ENCODE measurements at places on chromosomes 6 and 20.

DNA sequence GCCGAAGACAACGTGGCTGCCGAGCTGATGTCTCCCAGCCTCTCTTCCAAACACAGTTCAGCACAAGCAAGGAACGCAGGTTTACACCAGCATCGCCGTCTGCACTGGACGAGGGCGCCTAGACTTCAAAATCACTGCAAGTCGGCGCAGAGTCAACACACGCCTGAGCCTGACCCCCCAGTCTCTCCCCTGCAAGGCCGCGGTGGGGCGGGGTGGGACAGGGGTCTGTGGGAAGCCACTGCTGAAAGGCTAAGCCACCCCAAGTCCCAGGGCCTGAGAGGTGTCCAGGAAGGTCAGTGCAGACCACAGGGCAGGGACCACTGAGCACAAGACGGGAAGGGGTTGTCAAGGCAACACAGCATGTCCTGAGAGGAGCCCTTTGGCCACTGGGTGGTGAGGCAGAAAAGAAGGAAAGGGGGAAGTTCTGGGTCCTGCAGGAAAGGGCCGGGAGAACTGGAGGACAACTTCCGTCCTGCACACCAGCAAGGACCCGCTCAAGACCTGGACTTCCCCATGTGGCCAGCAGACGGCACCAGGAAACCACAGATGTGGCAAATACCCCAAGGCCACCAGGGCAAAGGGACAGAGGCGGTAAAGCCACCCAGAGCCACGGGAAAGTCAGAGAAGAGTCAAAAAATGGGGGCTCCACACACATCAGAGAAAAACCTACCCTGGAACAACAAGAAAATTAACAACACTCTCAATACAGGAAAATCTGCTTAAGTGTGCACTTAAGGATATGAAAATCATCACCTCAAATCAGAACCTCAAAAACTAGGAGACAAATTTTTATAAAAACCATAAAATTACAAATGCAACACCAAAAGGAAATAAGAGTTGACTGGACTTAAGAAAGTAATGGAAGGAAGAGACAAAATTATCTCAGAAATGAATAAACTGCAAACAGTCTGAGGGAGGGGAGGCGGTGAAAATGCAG, 84.8 kb downstream of the TAF4 start:
- DNase-seq: no peak
- H3K4me1 ChIP-seq: no peaks in the 10 kb centered on the region
- H3K4me3 ChIP-seq: no peak overlapping the region
- H3K27ac ChIP-seq: no peak overlapping the region
- H3K36me3 ChIP-seq: peaks cover 13% of the 10 kb centered on the region

- no peaks in the 10 kb centered on the region for H3K36me3 ChIP-seq
- no peak overlapping the region for H3K4me3 ChIP-seq
- DNase-seq: no peak
- no peak overlapping the region for H3K27ac ChIP-seq
These were observed 49.3 kb upstream of the INSM1 start for GRCh38 chr20:20318365-20319161.

- no peaks in the 10 kb centered on the region for H3K27me3 ChIP-seq
- no peaks in the 10 kb centered on the region for H3K36me3 ChIP-seq
- no peak for DNase-seq
These were observed 1121.7 kb upstream of the MAP3K7 start for GRCh38 chr6:91708534-91708933.

- H3K4me3 ChIP-seq: peak overlapping the region; percentile 17
- H3K4me1 ChIP-seq: peaks cover 46% of the 10 kb centered on the region
- H3K27me3 ChIP-seq: no peaks in the 10 kb centered on the region
- H3K36me3 ChIP-seq: no peaks in the 10 kb centered on the region
- H3K27ac ChIP-seq: peak overlapping the region; percentile 44
- no peak for DNase-seq
These were observed 40.3 kb downstream of the MAP3K5 start for GRCh38 chr6:136751991-136752390.

DNA sequence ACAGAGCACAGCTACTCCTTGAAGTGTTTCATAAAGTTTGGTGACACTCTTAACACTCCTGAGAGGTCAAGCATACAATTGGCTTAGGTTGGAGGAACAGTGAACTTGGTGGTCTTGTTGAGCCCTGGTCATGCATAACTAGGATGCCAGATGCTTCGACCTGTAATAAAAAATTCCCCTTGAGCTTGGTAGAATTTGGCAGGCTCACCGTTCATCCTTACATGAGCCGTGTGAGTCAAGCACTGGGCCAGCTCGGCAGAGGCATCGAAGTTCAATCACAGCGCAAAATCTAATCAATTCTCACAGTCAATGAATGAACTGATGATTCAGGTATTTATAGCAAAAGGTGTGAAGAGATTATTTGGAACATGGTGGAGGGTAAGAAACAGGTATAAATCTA, 33.7 kb downstream of the CYP24A1 start:
- H3K4me1 ChIP-seq: no peaks in the 10 kb centered on the region
- H3K4me3 ChIP-seq: no peak overlapping the region
- peaks cover 7% of the 10 kb centered on the region for H3K27me3 ChIP-seq
- no peak overlapping the region for H3K27ac ChIP-seq
- DNase-seq: no peak

DNA sequence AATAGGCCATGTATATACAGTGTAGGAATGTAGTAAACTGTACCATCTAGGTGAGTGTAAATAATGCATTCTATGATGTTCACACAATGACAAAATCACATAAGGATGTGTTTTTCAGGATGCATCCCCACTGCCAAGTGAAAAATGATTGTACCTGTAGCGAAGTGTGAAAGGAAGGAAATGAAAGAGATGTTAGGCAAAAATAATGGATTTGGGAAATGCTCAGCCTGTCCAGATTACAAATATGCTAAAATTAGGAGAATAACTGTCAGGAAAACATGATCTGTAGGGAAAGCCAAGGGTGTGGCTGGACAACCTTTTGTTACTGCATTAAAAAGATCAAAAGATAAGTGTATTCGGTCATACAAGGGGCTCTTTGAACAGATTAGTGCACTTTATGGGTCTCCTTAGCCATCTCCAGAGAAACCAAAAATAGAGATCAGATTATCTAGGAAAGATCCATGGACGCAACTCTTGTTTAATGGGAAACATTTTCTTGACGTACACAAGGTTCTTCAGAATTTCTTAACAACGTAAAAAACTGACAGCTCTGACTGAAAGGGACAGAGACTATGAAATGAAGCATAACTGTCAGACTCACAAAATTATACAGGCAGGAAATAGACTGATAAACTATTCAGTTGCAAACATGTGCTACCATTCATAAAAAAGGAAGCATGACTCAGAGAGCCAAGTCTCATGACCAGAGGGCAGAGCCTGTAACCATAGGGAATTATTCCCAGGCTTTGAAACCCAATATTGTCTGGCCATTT, 253.6 kb upstream of the RAB32 start:
- no peak overlapping the region for H3K4me3 ChIP-seq
- no peaks in the 10 kb centered on the region for H3K36me3 ChIP-seq
- H3K4me1 ChIP-seq: no peaks in the 10 kb centered on the region
- H3K27me3 ChIP-seq: no peaks in the 10 kb centered on the region
- H3K27ac ChIP-seq: no peak overlapping the region

DNA sequence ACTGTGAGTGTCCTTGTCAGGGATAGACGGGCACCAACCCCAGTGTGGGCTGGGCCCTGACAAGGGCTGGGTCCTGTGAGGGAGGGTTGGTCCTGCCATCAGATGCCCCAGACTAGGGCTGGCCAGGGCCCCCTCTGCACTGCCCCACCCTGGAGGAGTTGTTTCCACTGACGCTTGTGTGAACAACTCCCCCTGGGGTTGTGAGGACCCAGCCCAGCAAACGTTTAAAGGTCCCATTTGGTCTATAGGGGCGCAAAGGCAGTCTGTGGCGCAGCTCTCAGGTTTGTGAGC, 104.1 kb downstream of the BMP7 start:
- no peak for DNase-seq
- H3K36me3 ChIP-seq: no peaks in the 10 kb centered on the region
- H3K4me1 ChIP-seq: no peaks in the 10 kb centered on the region
- H3K27ac ChIP-seq: no peak overlapping the region
- no peak overlapping the region for H3K4me3 ChIP-seq
- H3K27me3 ChIP-seq: no peaks in the 10 kb centered on the region

DNA sequence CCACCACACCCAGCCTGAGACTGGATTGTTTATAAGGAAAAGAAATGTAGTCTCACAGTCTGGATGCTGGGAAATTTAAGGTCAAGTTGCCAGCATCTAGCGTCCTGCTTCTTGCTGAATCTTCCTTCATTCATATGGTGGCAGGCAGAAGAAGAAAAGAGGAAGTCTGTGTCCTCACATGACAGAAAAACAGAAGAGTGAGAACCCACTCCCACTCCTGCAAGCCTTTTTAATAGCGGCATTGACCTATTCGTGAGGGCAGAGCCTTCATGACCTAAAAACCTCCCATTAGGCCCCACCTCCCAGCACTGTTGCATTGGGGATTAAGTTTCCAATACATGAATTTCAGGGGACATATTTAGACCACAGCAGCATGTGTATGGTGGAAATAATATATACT, 160.8 kb upstream of the BMP2 start:
- H3K27ac ChIP-seq: no peak overlapping the region
- H3K4me1 ChIP-seq: no peaks in the 10 kb centered on the region
- H3K27me3 ChIP-seq: no peaks in the 10 kb centered on the region
- no peak overlapping the region for H3K4me3 ChIP-seq

DNA sequence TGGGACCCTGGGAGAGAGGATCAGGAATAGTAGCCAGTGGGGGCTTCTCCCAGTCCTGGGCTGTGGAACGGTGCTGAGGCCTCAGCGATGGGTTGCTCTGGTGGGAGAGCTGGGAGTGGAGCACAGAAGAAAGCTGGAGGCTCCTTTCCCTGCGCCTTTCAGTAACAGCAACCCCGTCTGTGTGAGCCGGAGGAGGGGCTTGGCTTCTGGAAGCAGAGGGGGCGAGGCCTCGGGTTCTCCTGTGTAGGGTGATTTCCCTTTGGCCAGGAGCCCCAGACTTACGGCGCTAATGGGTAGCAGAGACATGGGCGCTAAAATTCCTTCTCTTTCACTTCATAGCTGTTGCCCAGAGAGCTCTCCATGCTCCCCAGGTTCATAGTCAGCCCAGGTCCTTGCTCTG, 55.0 kb downstream of the DAAM2 start:
- no peaks in the 10 kb centered on the region for H3K27me3 ChIP-seq
- no peak overlapping the region for H3K4me3 ChIP-seq
- no peak for DNase-seq
- H3K36me3 ChIP-seq: no peaks in the 10 kb centered on the region
- H3K27ac ChIP-seq: no peak overlapping the region

GRCh38 chr20:11047559-11047958, 373.8 kb upstream of the JAG1 start:
- H3K4me3 ChIP-seq: no peak overlapping the region
- DNase-seq: no peak
- no peak overlapping the region for H3K27ac ChIP-seq

- no peaks in the 10 kb centered on the region for H3K27me3 ChIP-seq
- no peak for DNase-seq
- no peak overlapping the region for H3K4me3 ChIP-seq
- no peaks in the 10 kb centered on the region for H3K36me3 ChIP-seq
- H3K4me1 ChIP-seq: no peaks in the 10 kb centered on the region
These were observed 57.6 kb downstream of the CBLN4 start for GRCh38 chr20:55947701-55948100.

- H3K4me1 ChIP-seq: no peaks in the 10 kb centered on the region
- H3K27me3 ChIP-seq: no peaks in the 10 kb centered on the region
- H3K36me3 ChIP-seq: no peaks in the 10 kb centered on the region
- no peak for DNase-seq
- no peak overlapping the region for H3K27ac ChIP-seq
These were observed 48.5 kb upstream of the GCNT2 start for GRCh38 chr6:10472634-10473033.

All from effector memory CD4-positive, alpha-beta T cell (primary cell).